Activated T-helper 1 cell treated with Interleukin-2 at 50 U/mL for 16 hours (primary cell): ENCODE measurements at places on chromosomes 13 and 19.

GRCh38 chr19:4991996-4992698, 23.2 kb downstream of the KDM4B start:
- DNase-seq, result no peak

GRCh38 chr13:109764470-109765291, 21.7 kb downstream of the IRS2 start:
- no peak for DNase-seq

- no peak for DNase-seq
These were observed 425.4 kb downstream of the NDFIP2 start for GRCh38 chr13:79906345-79906744.

GRCh38 chr19:47374876-47375693, 26.0 kb downstream of the DHX34 start:
- no peak for DNase-seq

DNA sequence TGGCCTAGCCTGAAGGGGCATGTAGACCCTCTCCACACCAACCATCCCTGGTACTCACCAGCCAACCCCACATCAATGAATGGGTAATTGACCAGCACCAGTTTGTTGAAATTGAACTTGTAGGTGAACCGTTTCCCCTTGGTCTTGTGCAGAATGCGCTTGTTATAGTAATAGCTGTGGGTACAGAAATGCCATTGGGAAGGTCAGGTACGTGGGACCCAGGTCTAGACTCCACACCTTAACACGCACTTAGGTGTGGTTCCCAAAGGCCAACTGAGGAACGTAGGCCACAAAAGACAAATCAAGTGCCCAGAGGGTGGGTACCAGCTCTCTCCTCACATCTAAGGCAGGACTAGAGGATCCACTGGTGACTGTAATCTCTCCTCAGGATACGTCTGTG, 5.2 kb downstream of the ERF start:
- DNase-seq, result no peak

DNA sequence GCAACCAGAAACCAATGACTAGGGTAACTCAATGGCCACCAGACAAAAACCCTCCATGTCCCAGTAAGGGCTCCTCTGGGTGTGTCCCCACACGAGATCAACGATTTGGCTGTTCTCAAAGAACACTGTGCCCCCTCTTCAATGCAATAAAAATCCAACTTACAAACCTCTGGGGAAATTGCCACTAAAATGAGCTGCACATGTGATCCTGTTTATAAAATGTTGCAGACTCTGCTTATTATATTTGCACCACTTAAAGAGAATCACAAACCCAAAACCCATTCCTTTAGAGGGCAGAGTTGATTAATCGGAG, 80.5 kb downstream of the STK24 start:
- no peak for DNase-seq

GRCh38 chr19:13100031-13100588, 2.5 kb downstream of the LYL1 start:
- peak; percentile 42 for DNase-seq

- DNase-seq, result no peak
These were observed 8.3 kb downstream of the STXBP2 start for GRCh38 chr19:7645163-7645562.

DNA sequence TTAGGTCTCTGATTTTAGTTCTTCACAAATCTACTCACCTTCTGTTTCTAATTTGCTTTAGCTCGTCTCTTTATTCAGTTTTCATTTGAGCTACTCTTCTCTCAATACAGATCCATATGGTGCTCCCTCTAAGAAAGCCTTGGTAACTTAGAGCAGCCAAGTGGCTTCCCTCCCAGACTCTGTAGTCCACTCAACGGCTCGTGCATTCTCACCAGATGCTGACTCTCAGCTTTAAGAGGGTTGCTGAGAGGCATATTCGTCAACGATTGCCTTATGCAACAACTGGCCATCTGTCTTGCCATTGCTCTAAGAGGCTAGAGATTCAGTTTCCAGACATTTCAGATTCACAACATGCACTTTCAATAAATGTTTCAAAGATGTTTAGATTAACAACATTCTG, 785.8 kb upstream of the SLC10A2 start:
- no peak for DNase-seq

GRCh38 chr13:99008577-99008976, 30.7 kb upstream of the DOCK9 start:
- DNase-seq, result no peak

- no peak for DNase-seq
These were observed 15.6 kb upstream of the PROZ start for GRCh38 chr13:113142876-113143275.

DNA sequence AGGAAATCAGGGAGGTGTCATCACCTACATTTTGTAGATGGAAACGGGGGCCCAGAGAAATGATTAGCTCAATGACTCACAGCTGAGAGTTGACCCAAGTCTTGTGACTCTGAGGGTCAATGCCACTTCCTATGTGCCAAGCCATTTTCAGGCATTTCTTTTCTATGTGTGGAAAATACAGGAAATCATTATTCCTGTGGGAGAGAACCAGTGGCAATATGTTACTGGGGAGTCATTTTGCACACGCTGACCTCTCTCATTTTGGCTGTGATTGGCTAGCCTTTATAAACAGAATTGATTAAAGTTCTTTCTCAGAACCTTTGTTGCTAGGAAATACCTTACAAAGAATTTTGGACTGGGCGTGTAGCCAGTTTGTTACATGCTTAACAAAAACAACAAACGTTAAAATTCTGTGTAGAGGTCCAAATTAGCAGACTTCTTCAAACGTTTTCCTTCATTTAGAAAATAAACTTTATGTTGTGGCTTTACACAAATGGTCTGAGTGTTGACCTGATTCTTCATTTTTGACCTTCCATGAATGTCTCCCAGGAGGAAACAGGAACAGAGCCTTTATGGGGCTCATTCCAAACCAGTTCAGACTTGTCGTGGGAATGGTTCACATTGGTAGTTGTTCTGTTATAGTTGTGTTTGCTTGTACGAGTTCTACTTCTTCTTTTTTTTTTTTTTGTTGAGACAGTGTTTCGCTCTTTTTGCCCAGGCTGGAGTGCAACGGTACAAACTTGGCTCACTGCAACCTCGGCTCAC, 11.4 kb downstream of the PCCA start:
- no peak for DNase-seq

- DNase-seq, result peak; percentile 76
These were observed 9.0 kb upstream of the JUND start for GRCh38 chr19:18290302-18291018.

- DNase-seq, result peak; percentile 88
These were observed 586 bp downstream of the LIG1 start for GRCh38 chr19:48169578-48169938.

- DNase-seq, result no peak
These were observed 88.9 kb upstream of the RNF113B start for GRCh38 chr13:98265692-98266551.

DNA sequence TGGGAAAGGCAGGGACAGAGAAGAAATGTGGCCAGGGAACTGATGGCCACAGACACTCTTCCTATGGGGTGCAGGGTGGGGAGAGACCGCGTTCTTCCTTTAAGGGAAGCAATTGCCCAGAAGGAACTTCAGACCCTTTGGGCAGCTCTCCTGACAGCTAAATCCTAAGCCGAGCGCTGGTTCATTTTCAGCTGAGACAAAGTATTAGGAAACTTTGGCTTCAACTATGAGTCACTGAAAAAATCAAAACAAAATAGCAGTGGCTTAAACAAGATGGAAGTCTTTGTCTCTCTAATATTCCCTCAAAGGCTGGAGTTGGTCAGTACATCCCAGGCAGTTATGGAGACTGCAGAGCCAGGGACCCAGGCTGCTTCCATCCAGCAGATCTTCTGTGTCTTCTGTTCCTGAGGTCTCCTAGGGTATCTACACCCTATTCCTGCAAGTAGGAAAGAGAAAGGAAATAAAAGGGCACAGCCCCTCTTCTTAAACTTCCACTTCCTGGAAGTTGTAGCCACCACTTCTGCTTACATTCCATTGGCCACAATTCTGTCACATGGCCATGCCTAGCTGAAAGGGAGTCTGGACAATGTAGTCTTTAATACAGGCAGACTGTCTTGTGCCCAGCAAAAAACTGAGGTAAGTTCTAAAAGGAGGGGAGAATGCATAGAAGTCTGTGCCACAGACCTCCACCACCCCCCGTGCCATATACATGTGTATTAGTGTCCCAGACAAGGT, 163.5 kb downstream of the KATNAL1 start:
- no peak for DNase-seq

- DNase-seq, result no peak
These were observed 4.6 kb upstream of the FXYD3 start for GRCh38 chr19:35110974-35111373.

DNA sequence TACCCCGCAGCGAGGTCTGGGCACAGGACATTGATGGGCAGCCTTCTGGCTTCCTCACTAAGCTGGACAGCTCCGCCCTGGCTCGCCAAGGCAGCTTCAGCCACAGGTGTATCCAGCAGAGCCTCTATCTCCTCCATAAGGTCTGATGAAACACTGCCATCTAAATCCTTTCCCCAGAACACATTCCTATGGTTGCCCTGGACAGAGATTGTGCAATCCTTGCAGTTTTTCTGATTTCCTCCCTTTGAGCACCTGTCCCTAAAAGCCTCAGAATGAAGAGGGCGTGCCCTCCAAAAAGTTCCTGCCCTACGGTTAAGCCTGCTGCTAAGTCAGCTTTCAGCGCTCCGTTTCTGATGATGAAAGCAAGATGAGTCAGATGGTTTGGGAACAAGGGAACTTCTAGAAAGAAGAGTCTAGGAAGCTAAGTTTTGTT, 21.0 kb downstream of the CLEC4M start:
- no peak for DNase-seq

GRCh38 chr19:9909251-9909650, 27.1 kb downstream of the OLFM2 start:
- no peak for DNase-seq

GRCh38 chr19:5253406-5254110, 87.1 kb downstream of the PTPRS start:
- DNase-seq, result no peak
